ENCODE measurements at places on chromosomes 12 and 14. TPM values are rescaled to one million over a fixed set of nuclear protein-coding genes. Genes with fewer than 3 reads are reported as not detected.

DNA sequence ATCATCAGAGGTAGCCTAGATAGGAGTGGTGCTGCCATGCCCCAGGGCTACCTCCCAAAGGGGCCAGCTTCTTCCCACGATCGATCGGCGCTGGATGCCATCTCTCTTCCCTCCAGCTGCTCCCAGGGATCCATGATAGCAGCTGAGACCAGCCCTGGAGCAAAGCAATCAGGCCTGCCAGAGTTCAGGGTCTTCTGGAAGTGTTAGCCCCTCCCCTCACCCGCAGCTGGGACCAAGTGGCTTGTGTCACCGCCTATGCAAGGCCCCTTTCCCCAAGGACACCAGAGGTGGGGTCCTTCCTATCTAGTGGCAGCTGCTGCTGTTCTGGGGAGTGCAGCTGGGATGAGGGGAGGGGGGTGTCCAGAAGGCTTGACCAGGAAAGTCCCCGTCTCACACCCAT is 87.0 kb downstream of the IRF2BPL start:
- H3K36me3 ChIP-seq = no peaks in the 10 kb centered on the region
- no peak overlapping the region for H3K27ac ChIP-seq

GRCh38 chr14:98458702-98459101 is 813.3 kb downstream of the BCL11B start:
- no peak overlapping the region for H3K4me3 ChIP-seq
- H3K36me3 ChIP-seq = no peaks in the 10 kb centered on the region
- no peaks in the 10 kb centered on the region for H3K4me1 ChIP-seq
- peaks cover 13% of the 10 kb centered on the region for H3K27me3 ChIP-seq
- H3K27ac ChIP-seq = no peak overlapping the region
- DNase-seq = no peak

DNA sequence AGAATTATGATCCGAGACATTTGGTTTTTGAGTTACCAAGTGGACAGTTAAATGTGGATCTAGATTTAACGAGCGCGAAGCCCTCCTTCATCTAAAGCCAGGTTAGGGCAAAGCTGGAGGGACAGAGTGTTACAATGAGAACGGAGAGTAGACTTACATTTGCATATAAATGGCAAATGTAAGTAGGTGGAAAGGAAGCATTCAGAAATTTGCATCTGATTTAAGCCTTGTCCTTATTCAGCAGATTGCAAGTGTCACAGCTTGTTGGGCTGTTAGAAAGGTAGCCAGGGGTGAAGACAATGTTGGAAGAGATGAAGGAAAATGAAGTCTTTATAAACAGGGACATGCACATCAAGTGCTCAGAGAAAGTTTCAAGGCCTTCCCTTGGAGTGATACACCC is 806.2 kb downstream of the GALC start:
- H3K27me3 ChIP-seq = no peaks in the 10 kb centered on the region
- no peaks in the 10 kb centered on the region for H3K4me1 ChIP-seq
- no peak overlapping the region for H3K27ac ChIP-seq
- no peak overlapping the region for H3K4me3 ChIP-seq

GRCh38 chr12:116666305-116666673 is 71.6 kb downstream of the SPRING1 start:
- no peak overlapping the region for H3K27ac ChIP-seq
- H3K4me1 ChIP-seq = no peaks in the 10 kb centered on the region
- peaks cover 13% of the 10 kb centered on the region for H3K27me3 ChIP-seq
- H3K4me3 ChIP-seq = no peak overlapping the region
- no peaks in the 10 kb centered on the region for H3K36me3 ChIP-seq

- DNase-seq = no peak
- no peaks in the 10 kb centered on the region for H3K36me3 ChIP-seq
- no peak overlapping the region for H3K4me3 ChIP-seq
Measured at GRCh38 chr12:58097741-58098140, 156.4 kb downstream of the ATP23 start.

DNA sequence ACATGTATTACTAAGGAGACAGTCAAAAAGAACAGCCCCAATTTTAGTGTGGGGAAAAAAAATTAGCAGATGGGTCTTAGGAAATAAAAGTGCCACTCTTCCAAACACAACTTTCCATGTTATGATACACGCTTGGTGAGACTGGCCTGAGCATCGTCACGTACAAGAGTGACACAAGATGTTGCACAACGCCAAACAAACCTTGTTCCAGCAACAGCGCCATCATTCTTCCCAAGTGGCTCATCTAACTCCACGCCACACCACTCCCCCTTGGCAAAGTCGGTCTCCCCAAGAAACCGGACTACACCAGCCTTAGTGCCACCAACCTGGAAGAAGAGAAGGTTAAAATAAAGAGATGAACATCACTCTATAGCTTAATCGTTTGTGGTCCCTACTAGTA is 58.7 kb downstream of the CLIP1 start:
- H3K27me3 ChIP-seq = no peaks in the 10 kb centered on the region
- H3K4me3 ChIP-seq = no peak overlapping the region
- peaks cover 7% of the 10 kb centered on the region for H3K4me1 ChIP-seq
- H3K36me3 ChIP-seq = no peaks in the 10 kb centered on the region
- DNase-seq = no peak

The OGFOD2 gene
- 19.1 TPM for total RNA-seq
